Thyroid gland (tissue), 4 donors: ENCODE measurements at places on chromosomes 6 and 20.

DNA sequence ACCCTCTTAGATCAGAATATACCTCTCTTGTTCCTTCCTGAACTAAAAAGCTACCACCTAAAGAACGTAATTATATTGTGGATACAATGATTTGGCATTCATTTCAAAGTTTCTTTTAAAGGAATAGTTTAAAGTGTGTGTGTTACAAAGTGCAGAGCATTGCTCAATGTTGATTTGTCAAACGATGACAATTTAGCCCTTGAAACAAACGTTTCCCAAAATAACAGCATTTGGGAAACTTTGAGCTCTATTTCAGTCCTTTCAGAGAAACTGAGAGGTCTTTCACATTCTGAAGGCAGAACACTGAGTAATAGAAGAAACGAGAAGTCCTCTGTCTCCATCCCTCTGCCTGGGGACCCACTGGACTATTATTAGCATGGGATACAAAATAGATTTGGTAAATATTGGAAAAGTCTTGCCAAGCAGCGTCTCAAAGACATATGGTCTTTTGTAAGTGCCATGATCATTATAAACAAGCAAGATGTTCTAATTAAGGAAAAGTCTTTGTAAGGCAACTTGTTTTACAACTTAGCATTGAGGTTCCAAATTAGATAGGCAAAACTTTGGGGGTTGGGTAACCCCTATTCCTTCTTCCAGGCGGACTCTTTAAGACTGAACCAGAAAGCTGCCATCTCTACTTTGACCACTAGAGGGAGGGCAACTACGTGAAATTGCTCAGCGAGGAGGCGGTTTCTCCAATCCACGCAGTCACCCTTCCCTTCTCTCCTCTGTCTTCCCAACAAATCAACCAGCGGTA, 208.8 kb downstream of the RNF144B start:
- peak; percentile 59 for DNase-seq

DNA sequence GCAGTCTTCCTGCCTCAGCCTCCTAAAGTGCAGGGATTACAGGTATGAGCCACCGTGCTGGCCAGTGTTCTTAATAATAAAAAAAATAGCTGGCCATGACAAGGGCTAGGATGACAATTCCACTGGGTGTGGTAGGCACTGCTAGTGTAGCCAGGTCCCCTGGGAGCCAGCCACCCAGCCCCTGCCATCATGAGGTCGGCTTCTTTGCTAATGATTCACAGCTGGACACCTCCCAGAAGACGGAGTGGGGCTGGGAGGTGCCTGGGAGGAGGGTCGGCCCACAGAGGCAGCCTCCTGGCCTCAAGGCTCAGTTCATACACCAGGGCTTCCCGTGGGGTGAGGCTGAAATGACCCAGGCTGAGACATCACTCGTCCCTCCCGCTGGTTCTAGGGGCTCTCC, 230.4 kb downstream of the TAF4 start:
- no peak for DNase-seq

DNA sequence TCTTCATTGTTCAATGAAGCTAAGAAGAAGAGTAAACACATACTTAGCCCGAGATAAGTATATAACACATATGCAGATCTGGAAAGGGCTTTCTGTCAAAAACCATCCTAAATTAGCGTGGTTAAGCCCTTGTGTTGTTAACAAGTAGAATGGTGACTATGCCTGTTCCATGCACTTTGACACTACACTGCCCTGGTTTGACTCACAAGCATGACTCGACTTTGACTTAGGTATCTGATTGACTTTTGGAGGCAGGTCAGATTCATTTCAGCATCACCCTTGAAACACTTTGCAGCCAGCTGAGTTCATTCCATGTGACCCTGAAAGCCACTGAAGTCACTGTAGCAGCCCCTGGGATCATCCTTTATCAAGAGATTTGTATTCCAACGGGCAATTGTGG, 239.8 kb downstream of the TBX18 start:
- no peak for DNase-seq

DNA sequence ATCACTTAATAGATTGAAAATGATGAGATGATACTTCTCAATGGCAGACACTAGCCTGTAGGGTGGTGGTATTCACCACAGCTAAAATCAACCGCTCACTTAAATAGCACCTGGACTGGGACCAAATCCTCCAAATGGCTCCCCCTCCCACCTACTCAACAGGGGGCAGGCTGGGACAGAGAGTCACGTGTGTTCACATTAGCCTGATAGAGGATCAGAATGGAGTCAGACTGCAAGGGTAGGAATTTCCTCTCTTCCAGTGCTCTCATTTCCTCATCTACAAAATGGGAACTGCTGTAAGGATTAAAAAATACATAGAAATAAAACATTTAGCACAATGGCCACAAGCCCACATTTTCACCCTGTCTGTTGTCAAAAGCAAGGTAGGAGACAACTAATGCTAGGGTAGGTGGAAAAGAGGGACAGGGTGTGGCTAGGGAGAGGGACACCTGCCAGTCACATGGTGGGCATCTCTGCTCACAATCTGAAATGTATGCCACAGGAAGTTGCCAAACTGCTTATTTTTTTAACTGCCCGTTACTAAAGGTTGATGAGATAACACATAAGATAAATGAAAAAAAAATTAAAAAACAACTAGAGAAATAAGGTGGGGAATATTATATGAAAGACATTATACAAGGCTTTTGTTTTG, 55.3 kb downstream of the BACH2 start:
- DNase-seq, result no peak

DNA sequence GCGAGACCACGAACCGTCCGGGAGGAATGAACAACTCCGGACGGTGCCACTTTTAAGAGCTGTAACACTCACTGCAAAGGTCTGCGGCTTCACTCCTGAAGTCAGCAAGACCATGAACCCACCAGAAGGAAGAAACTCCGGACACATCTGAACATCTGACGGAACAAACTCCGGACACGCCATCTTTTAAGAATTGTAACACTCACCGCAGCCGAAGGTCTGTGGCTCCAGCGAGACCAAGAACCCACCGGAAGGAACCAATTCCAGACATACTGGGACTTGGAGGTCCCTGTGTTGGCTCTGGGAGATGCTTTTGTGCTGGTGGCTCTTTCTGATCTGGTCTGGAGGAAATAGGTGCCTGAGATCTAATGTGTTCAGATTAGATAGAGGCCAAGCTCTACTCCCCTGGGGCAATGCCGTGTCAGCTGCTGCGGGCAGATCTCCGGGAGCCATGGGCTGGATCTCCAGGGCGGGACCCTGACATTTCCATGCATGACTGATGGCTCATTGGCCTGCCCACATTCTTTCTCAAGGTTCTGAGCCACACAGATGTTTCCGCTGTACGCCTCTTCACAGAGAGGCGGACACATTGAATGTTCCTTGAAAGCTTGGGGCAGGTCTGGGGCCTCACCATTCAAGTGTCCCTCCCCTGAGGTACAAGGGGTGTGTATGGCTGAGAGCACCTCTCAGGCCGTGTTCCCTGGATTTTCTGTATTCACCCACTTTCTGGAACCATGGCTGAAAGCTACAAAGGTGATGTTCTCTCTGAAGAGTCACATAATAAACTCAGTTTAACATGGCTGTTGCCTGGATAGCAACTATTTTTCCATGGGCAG, 29.3 kb downstream of the GMPR start:
- no peak for DNase-seq
